Activated CD8-positive, alpha-beta memory T cell treated with anti-CD3 and anti-CD28 coated beads, Interleukin-2, amount 50 U/mL, for 4 hours (primary cell): ENCODE measurements at places on chromosomes 16 and 17.

- no peak for DNase-seq
Measured at GRCh38 chr16:89265647-89266046, 48.1 kb downstream of the ZNF778 start.

- DNase-seq = peak; percentile 42
Measured at GRCh38 chr17:78736526-78737079, 45.5 kb downstream of the CYTH1 start.

DNA sequence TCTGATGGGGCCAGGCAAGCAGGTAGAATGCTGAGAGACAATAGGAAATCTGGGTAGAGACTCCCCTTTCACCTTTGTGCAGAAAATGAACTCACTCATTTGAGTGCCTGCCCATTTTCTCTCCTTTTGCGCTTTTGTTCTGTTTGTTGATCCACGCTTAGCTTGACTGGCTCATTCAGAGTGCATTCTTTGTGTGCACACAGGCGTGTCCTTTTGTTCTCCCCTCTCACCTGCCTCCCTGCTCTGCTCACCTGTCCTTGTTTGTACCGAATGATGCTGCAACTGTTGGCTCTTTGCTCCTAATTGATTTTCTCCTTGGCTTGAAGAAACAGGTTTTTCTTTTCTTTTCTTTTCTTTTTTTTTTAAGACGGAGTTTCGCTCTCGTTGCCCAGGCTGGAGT, 15.8 kb downstream of the PGS1 start:
- no peak for DNase-seq

GRCh38 chr17:80025796-80026195, 9.9 kb downstream of the TBC1D16 start:
- no peak for DNase-seq

DNA sequence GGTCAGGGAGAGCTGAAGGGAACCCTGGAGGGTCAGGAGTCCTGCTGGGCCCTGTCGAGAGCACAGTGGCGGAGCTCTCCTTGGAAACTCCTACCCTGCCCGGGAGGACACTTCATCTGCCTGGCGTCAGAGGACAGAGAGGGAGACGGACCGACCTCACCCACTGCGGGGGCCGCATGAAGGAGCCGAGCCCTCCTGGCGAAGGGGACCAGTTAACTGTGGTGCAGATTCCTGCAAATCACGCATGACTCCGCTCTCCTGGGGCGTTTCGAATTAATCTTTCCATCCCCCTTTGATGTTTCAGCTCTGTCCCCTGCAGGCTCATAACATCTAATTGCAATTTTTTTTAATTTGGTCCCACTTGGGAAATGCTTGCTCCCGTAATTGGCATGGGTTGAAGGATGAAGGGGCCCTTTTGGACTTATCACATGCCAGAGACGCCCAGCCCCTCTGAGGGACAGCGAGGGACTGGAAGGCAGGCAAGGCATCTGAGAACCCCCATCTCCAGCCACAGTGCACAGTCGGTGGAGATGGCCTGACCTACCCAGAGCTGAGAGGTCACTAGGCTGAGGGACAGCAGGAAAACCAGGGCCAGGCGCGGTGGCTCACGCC, 26.5 kb downstream of the RPH3AL start:
- no peak for DNase-seq

DNA sequence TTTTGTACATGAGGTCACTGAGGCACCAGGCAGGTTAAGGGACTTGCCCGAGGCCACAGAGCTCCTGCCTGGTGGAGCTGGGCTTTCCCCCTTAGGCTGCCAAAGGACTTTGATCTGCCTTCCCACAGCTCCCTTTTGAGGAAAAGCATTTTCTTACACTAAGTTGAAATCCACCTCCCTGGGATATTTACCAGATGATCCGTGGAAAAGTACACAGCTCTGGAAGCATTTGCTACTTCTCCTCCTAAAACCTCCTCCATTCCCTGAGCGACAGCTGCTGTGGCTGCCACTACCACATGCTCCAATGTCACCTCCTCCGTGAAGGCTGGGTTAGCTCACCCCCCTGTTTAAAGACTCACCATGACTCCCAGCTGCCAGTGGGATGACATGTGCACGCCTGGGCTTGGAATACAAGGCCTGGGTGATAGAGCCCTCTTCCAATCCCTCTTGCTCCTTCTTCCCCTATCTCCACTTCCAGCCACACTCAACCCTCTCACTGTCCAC, 1.2 kb upstream of the MPRIP start:
- no peak for DNase-seq

DNA sequence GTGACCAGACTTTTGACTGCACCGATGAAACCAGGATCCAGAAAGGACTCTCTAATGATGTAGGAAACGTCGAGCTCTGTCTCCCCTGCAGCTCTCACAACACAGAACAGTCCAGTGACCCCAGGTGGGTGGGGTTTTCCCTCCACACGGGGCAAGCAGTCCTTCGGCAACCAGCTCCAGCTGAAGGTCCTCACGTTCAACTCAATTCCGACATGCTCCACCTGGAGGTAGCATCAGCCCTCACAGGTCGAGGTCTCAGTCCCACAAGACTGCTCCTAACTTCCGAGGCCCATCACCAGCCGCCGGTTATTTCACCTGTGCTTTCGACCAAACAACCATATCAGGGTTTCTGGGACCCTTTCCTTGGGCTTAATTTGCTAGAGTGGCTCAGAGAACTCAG, 28.2 kb downstream of the ITGAE start:
- DNase-seq = no peak

GRCh38 chr16:7998789-7999453, 591.4 kb downstream of the TMEM114 start:
- DNase-seq = no peak

DNA sequence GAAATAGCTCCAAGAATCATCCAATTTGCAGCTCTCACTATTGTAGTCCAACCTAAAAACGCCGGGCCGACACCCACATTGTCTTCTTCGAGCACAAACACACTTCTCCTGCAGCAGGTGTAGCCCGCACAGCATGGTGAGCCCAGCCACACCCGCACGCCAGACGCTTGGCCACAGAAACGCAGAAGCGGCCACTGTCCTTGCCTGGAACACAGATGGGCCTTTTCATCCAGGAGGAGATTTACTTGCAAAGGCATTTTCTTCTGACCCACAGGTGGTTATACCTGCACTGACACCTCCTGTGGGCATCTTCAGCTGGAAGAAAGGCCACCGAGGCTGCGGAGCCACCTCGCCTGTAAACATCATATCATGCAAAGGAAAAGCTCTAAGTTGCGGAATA, 98.4 kb downstream of the ADCY9 start:
- DNase-seq = no peak

DNA sequence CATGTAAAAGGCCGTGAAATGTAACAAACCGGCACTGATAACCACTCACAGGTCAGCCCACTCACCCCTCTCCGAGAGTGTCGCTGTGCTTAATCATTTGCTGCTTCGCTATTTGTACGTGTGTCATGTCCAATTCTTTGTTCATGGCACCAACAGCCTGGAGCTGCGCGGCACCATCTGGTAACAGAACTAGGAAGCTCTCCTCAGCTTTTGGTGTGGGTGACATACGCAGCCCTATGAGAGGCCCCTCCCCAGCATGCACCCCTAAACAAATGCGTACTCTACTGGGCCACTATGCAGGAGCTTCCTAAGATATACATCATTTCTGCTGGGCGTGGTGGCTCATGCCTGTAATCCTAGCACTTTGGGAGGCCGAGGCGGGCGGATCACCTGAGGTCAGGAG, 2.3 kb upstream of the PECAM1 start:
- DNase-seq = peak; percentile 51

GRCh38 chr16:53085369-53085843, 30.6 kb downstream of the CHD9 start:
- no peak for DNase-seq

GRCh38 chr17:51833620-51834019, 324.9 kb downstream of the CA10 start:
- DNase-seq = no peak

- no peak for DNase-seq
Measured at GRCh38 chr16:77660311-77660710, 62.0 kb upstream of the NUDT7 start.

GRCh38 chr17:65690626-65691310, 129.3 kb upstream of the AXIN2 start:
- no peak for DNase-seq

DNA sequence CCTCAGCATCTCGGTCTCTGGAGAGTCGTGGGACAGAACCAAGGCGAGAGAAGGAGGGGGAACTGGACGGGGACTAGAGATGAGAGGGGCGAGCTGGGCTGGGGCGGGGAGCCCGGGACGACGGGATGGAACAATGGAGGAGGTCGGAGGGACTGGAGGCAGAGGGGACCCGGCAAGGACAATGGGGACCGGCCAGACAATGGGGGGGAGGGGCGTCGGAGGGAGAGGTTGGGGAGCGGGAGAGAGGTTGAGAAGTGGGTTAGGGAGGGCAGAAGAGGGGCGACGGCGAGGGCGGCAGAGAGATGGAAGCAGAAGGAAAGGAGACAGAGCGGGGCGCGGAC, 719 bp downstream of the NGFR start:
- no peak for DNase-seq

DNA sequence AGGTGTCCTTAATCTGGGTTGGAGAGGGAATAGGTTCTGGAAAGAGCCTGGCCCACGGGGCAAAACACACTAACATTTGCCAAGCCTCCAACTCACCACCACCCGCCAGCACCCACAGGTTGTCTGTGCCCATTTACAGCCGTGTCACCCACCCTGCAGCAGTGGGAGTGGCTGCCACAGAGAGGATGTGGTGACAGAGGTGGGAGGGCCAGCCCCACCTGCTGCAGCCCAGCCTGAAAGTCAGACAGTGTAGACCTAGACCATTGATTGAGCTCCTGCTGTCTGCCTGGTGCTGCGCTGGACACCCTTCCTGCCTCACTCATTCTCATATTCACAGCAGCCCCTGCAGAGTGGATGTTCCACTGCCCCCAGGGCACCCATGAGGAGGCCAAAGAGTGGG, 44.7 kb downstream of the IL21R start:
- peak; percentile 80 for DNase-seq

- DNase-seq = no peak
Measured at GRCh38 chr17:50028736-50029120, 27.2 kb upstream of the ITGA3 start.

GRCh38 chr17:56514899-56515298, 78.6 kb upstream of the NOG start:
- no peak for DNase-seq

GRCh38 chr17:20114466-20114865, 105.3 kb downstream of the SPECC1 start:
- DNase-seq = no peak

DNA sequence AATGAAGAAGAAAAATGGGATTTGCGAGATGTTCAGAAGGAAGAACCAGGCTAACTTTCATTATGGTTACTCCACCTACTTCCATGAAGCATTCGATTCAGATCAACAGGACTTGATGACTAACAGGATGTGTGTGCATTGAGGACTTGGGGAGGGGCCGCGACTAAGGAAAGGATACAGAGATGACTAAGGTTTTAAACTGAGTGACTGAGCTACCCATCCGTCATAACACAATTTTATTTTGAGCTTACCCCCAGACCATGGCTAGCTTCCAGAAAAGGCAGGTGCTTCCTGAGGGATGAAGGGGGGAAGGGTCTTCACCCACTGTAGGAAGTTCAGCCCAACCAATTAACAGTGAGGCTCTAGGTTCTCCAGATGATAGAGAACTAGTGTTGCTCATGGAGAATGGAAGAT, 2.5 kb upstream of the CDYL2 start:
- peak; percentile 25 for DNase-seq

DNA sequence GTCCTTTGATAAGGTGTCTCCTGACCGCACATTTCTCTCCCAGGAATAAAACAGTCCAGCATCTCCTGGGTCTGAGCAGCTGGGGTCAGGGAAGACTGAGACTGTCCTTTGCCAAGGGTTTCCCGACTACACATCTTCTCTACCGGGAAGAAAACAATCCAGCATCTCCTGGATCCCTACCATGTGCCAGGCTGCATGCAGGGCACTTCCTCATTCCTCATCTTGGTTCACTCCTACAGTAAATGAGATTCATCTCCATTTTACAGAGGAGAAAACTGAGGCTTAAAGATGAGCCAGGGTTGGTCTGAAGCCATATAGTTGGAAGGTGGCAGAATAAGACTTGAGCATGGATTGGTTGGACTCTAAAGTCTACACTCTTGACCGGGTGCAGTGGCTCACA, 36.7 kb downstream of the NOG start:
- no peak for DNase-seq

DNA sequence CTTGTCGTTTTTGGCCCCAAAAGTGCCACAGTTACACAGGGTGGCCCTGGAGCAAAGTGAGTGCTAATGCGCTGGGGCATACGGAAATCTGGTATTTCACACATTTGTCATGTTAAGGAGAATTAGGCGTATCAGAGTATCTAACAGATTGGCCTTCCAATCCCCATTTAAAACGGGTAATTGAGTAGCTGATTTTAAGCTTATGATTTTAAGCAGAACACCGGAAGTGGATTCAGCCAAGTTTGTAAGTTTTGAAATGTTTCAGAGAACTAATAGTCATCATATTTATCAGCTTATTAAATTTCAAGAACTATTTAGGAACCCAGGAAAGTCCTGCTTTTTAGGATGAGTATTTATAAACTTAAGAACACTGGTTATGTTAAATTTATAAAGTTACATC, 19.5 kb downstream of the LRRC75A start:
- no peak for DNase-seq

DNA sequence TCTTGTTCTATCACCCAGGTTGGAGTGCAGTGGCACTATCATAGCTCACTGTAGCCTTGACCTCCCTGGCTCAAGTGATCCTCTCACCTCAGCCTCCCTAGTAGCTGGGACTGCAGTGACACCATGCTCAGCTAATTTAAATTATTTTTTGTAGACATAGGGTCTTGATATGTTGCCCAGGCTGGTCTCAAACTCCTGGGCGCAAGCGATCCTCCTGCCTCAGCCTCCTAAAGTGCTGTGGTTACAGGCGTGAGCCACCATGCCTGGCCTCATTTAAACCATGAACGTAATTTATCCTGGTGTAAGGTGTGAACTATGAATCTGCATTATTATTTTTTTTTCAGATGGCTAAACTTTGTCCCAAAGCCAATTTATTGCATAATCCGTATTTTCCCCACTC, 37.3 kb downstream of the LAT start:
- DNase-seq = no peak

GRCh38 chr17:80963812-80964543, 27.7 kb upstream of the CHMP6 start:
- no peak for DNase-seq

- no peak for DNase-seq
Measured at GRCh38 chr17:79341222-79341780, 266.7 kb downstream of the ENGASE start.

DNA sequence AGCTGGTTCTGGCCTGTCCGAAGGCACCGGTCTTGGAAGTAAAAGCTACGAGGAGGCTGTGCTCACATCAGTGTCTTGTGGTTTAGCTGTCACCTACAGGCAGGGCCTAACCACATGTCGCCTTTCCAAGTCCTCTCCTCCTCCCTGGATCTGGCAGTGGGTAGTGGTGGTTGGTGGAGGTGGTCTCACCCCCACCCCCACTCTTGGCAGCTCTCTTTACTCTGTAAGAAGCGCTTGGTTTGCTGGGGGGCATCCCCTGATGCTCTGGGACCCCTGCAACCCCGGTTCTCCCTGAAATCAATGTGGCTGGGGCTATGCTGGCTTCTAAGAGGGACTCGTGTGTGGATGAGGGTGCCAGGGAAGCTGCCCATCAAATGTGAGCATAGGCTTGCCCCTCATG, 68.3 kb downstream of the WIPI1 start:
- no peak for DNase-seq

GRCh38 chr17:72887917-72888316, 204.6 kb downstream of the SLC39A11 start:
- DNase-seq = no peak

GRCh38 chr17:79077587-79077986, 3.0 kb downstream of the ENGASE start:
- DNase-seq = no peak
